ENCODE measurements at places on chromosomes 13 and 19.

DNA sequence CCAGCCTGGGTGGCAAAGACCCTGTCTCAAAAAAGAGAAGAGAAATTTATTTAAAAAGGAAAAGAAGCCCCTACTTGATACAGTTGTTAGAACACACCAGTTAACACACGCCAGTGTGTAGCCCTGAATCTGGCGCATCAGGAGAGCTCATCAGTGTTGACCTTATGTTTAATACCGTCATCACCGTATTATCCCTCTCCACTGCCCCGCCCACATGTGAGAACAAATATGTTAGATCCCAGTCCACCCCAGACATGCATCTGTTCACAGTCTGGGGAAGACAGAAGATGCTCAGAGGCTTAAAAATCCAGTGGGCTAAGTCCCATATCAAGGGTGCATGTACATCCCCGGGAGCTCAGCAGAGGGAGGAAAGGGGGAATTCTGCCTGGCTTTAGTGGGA, 155.2 kb downstream of the DPF1 start:
- no peak for DNase-seq

DNA sequence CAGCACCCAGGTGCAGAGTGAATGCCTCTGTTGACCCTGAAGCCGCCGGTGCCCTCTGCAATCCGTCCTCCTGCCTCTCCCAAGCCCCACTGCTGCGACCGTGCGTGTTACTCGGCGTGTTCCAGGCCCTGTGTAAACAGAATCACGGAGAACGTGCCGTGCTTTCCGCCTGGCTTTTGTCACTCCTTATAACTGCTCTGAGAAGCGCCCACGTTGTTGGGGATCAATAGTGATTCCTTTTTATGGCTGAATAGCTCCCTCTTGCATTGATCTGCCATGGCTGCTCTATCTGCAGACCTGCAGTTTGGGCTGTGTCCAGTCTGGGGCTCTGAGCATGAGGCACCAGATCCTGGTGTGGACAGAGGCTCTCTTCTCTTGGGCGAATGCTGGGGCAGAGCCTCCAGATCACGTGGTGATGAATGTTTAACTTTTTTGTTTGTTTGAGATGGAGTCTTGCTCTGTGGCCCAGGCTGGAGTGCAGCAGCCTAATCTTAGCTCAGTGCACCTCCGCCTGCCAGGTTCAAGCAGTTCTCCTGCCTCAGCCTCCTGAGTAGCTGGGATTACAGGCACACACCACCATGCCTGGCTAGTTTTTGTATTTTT, 15.8 kb downstream of the ADPRHL1 start:
- no peak for DNase-seq

DNA sequence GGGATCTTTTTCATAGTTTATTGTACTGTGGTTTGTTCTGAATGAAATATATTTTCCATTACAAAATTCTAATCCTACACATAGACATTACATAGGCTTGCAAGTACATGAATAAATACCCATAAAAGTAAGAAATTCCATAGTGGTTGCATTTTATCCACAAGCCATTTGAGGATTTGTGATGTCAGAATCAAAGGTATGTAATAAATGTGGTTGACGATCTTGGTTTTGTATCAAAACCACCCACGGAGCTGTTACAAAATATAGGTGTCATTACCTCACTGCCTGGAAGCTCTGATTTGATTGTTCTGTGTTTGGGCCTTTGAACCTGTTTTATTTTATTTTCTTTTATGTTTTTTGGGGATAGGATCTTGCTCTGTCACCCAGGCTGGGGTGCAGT, 125.1 kb downstream of the NALCN start:
- DNase-seq = no peak

DNA sequence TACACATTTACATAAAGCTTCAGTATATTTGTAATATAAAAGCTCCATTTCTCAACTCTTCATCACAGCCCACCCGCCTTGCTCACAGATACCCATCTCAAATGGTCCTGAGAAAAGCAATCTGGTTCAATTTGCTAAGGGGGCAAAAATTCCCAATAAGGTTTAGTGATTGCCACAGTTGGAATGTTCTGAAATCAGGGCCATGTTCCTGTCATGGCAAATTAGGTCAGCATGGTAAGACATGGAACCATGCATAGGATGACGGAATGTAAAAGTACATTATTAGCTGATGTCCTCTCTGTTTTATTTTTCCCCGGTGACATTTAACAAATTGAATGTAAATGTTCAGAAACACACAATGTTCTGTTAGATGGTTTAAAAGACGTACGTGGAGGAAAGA, 274.3 kb downstream of the MZT1 start:
- DNase-seq = no peak

GRCh38 chr19:58021541-58022282, 12.1 kb upstream of the ZSCAN1 start:
- DNase-seq = no peak

- no peak for DNase-seq
Observed at GRCh38 chr19:53112286-53112685, 9.1 kb upstream of the ZNF160 start.

GRCh38 chr13:68428292-68428691, 1198.2 kb upstream of the PCDH9 start:
- no peak for DNase-seq

Data from activated CD4-positive, alpha-beta memory T cell treated with anti-CD3 and anti-CD28 coated beads, Interleukin-2, amount 10 ng/mL, durations not matched to agents 7 days and 5 days (primary cell).